ENCODE measurements at places on chromosomes 16 and 17. TPM values are rescaled to one million over a fixed set of nuclear protein-coding genes. Genes with fewer than 3 reads are reported as not detected.

GRCh38 chr17:41065829-41066624 is at the start of gene KRTAP2-4:
Gene KRTAP2-4, minus strand, starts transcription at chr17:41065879. Its CDS starts 34 bp downstream, at chr17:41065845.
- DNase-seq: no peak

DNA sequence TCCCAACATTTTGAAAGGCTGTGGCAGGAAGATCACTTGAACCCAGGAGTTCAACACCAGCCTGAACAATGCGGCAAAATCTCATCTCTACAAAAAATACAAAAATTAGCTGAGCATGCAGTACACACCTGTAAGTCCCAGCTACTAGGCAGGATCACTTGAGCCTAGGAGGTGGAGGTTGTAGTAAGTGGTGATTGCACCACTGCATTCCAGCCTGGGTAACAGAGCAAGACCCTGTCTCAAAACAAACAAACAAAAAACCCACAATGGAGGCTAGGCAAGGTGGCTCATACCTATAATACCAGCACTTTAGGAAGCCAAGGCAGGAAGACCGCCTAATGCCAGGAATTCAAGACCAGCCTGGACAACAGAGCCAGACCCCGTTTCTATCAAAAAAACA is 12.0 kb downstream of the APPBP2 start:
- no peak for DNase-seq

- no peak for DNase-seq
Measured at GRCh38 chr16:58230259-58230658, 32.4 kb upstream of the CSNK2A2 start.

DNA sequence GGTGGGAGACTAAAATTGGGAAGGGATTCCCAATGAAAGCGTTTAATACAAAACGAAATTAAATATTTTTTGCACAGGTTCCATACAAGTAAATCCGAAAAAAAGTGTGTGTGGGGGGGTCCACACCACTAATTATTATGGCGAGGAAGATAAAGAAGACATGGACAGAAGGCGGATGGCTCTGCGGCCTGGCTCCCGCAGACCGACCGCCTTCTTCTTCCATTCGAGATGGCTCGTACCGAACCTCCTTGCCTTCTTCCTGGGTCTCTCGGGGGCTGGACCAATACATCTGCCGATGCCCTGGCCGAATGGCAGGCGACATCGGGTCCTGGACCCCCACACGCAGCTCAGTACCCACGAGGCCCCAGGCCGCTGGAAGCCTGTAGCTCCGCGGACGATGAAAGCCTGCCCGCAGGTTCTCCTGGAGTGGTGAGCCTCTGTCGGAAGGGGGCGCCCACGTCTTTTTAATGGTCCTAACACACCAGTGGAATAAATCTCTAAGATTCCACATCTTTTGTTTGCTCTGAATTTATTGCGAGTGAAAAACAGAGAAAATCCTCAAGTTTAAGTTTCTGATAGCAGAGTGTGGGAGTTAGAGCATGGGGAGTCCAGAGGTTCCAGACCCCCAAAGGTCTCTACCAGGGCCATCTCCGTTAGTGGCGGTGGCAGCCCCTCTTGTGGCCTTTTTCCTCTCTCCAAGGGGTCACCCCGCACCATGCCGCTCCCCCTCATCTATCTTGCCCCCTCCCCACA is 1.4 kb downstream of the PRAC2 start:
- DNase-seq: peak; percentile 71

DNA sequence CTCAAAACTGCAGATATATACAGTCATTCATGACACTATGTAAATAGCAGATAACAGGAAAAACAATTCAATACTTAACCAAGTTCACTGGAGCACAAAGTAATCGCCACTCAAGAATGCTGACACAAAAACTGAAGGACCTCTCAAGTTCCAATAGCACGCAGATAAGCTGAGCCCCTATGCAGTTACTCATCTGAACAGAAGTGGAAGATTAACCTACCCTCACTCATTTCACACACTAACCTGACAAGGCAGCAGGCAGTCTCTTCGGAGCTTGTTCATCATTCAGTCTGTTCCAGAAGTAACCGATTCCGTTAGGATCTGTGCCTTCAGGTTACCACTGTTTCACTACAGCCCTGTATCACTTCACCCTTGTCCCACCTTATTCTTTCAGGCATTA is 6.0 kb downstream of the HELZ start:
- no peak for DNase-seq

DNA sequence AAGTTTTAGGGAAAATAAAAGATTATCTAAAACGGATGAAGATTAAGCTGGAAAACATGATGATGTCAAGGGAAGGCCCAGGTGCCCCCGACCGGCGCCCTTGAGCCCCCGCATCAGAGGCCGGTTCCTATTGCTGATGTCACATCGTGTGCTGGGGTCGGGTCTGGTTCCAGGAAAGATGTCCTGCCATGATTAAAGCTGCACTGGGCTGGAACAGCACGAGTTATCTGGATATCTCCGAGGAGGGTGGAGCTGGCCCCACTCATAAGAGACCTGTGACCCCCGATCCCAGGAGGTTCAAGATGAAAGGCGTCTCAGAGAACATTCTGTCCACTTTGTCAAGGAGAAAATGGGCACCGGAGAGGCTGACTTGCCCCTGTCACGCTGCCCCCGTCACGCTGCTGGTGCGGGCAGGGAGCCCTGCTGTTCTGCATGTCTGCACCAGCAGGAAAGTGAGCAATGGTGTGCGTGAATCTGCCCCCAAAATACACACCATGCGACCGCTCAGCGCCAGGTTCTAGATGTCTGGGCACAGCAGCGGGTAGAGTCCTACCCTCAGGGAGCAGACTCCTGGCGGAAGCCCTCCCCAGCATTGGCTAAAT is 53.0 kb downstream of the ENGASE start:
- DNase-seq: no peak

DNA sequence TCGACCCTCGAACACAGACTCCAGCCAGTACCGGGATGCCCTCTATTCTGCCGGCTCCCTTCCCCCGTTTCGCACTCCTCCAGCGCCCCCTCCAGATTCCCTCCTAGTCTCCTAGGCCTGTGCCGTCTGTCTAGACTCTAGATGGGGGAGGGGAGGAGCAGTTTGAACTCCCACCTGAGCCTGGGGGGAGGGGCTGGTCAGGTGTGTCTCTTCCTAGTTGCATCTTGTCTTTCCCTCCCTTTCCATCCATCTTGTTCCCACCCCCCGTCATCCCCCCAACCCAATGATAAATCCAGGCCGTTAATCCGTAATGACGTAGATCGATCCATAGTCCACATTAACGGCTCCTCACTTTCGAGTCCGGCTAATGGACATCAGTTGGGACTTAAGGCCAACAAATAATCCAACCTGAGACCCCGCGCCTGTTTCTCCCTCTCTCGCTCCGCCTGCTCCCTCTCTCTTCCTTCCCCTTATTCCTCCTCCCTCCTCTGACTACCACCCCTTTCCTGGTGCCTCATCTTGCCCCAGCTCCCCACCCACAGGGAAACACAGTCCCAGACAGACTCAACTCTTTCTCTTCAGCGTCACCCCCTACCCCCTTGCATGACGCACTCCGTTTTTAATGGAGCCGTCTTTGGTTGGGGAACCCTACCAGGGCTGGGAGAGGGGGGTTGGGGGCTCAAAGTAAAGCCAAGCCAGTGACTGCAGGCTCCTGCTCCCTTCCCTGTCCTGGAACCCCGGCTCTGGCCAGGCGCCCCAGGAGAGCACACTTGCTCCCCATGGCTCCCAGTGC is 3.4 kb upstream of the HOXB5 start:
- no peak for DNase-seq

- DNase-seq: no peak
Measured at GRCh38 chr16:80105160-80105559, 435.6 kb upstream of the DYNLRB2 start.

GRCh38 chr17:64202683-64203344 is 60.2 kb downstream of the TEX2 start:
- DNase-seq: no peak

- DNase-seq: no peak
Measured at GRCh38 chr16:54110016-54110981, 176.3 kb downstream of the IRX3 start.

- no peak for DNase-seq
Measured at GRCh38 chr17:13355054-13355453, 246.7 kb downstream of the HS3ST3A1 start.

- DNase-seq: no peak
Measured at GRCh38 chr17:17886226-17886625, 49.4 kb upstream of the SREBF1 start.

DNA sequence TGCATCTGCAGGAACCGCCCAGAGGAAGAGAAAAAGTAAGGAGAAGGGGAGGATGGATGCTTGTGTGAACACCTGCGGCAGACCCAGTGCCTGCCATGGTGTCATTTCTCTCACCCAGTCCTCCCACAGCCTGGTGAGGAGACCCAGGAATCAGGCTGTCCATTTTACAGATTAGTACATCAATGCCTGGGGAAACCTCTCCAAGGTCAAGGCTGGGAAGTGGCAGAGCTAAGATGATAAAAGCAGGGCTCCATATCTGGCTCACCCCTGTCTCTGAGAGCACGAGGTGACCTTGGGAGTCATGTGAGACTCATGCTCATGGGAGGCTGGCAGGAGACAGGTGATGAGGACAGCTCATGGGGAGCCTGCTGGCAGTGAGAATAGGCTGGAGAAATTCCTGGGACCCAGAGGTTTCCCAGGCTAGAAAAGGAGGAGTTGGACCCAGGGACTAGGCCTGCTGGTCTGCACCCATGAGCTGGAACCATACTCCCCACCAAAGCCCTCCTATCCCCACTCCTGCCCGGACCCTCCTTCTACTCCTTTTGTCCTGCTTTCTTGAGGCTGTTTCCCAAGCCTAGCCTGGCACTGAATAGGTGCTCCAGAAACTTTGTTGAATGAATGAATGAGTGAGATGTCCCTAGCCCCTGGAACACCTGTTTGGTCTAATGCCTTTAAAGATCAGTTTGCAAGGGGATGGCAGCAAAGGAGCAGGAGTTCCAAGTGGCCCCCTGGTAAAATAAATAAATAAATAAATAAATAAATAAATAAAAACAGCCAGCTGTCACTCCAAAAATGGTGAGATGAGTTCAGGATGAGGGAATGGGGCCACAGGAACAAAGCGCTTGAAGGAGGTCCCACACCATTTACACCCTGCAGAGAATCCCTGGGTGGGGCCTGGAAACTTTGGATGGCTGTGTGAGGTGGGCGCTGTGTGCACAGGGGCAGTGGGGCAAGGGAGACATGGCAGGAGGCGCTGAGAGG is 1.6 kb downstream of the ZNF629 start:
- DNase-seq: no peak

- no peak for DNase-seq
Measured at GRCh38 chr17:2011411-2012371, 13.4 kb downstream of the RTN4RL1 start.

DNA sequence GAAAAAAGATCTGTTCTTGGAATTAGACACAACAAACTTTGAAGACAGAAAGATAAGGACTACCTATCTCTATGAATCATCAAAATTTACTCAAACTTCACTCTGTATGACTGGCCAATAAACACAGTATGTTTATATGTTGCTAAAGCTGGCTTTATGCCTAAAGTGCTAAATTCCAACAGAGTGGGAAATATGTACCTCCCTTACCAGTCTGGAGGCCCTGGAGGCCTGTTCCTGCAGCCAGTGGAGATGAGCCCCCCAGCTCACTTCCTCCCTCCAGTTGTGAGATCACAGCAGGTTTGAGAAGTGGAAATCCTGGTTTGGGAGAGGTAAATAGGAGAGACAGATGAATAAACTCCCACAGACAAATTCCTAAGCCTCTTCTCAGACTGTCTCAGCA is 9.0 kb downstream of the ZNF23 start:
- DNase-seq: no peak

- no peak for DNase-seq
Measured at GRCh38 chr17:48530887-48531272, at the start of gene HOXB1. Gene HOXB1, minus strand, starts transcription at chr17:48531011. Its CDS starts 107 bp downstream, at chr17:48530904.

GRCh38 chr16:66471264-66471663 is 44.2 kb downstream of the BEAN1 start:
- DNase-seq: no peak

The TBC1D3B gene
- total RNA-seq: 0.97 TPM

The SCIMP gene
- total RNA-seq: not detected

The FOXN1 gene
- total RNA-seq: not detected

The NFE2L1 gene
- 142 TPM for total RNA-seq

The TBC1D3K gene
- not detected for total RNA-seq

The CRHR1 gene
- total RNA-seq: not detected

The NQO1 gene
- total RNA-seq: 2,708 TPM

The KRT36 gene
- not detected for total RNA-seq

The HOXB4 gene
- total RNA-seq: not detected
